ENCODE measurements at places on chromosomes 1 and 21. TPM values are rescaled to one million over a fixed set of nuclear protein-coding genes. Genes with fewer than 3 reads are reported as not detected.

Gene TLR5
- 12.6 TPM for total RNA-seq

Gene GBP5
- total RNA-seq: 7.8 TPM

Gene NBPF4
- not detected for total RNA-seq

Gene UMODL1
- not detected for total RNA-seq

Gene SH2D2A
- total RNA-seq: 6.5 TPM

Gene AXDND1
- total RNA-seq: not detected

Gene LHX8
- not detected for total RNA-seq

Gene GJA9
- not detected for total RNA-seq

Gene E2F2
- total RNA-seq: 0.60 TPM

Gene EFCAB7
- total RNA-seq: 3.5 TPM

Gene LCE3D
- total RNA-seq: not detected

Gene AVPR1B
- total RNA-seq: not detected

Gene MRPS6
- total RNA-seq: 26.4 TPM

Gene SYT11
- total RNA-seq: 11.2 TPM
